ENCODE measurements at places on chromosomes 5 and 9.

DNA sequence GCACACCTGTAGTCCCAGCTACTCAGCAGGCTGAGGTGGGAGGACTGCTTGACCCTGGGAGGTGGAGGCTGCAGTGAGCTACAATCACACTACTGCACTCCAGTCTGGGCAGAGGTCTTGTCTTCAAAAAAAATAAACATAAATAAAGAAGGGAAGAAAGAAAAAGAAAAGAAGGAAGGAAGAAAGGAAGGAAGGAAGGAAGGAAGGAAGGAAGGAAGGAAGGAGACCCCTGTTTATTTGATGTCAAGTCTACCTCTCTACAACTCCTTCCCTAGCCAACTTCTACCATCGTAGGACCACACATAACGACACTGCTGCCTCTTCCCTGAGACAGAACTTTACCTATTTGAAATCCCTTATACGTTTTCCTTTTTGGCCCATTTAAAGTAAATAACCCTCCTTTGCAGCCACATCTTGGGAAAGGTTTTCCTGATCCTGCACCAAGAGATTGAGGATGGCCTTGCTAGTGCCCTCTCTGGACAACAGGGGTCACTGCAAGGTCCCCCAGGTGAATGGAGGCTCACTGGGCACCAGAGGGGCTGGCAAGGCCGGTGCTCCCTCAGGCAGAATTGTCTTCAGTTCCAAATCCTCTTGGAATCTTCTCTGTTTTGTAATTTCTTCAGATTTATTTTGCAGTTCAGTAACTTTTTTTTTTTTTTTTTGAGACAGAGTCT lies 10.5 kb downstream of the RPS14 start:
- no peak for DNase-seq
- no peak overlapping the region for H3K4me3 ChIP-seq
- H3K27ac ChIP-seq = no peak overlapping the region

DNA sequence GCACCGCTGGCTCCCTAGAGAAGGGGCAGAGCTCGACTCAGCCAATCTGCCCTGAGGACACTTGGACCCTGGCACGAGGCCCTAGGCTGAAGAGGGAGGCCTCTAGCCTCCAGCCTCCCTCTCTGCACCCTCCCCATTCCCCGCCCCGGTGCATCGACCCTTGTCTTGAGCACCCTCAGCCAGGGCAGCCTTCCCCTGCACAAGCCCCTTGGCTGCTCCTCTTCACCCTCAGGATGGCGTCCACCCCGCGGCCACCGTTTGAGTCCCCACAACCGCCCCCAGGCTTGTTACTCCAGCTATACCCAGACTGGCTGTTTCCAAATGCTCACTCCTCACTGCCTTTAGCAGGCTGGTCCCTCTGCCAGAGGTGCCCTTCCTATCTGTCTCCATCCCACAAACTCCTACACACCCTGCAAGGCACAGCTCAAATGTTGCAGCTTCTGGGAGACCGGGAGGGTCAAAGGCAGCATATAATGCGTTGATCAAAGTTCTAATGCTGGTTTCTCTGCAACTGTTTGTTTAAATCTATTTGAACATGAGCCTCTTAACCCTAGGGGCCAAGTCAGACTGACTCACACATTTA lies 6.5 kb upstream of the FAM163B start:
- H3K36me3 ChIP-seq = no peaks in the 10 kb centered on the region
- no peak overlapping the region for H3K27ac ChIP-seq
- H3K4me3 ChIP-seq = no peak overlapping the region
- no peak for DNase-seq
- no peaks in the 10 kb centered on the region for H3K4me1 ChIP-seq

DNA sequence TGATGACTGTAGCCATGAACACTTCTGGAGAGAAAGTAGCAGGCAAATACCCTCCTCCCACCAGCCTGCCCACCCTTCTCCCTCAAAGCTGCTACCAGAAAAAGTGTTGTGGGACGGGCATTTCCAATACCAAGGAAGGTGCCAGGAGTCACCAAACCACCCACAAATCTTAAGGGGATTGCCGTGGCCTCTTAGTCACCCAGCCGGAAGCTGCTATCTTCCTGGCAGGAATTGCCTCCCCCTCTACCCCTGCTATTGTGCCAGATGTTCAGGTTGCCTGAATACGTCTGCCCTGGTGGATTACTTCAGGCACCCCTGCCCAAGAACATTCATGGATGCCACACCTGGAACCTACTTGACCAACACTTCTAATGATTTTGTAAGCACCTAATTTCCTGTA lies 156.1 kb downstream of the TTC39B start:
- H3K27me3 ChIP-seq = no peaks in the 10 kb centered on the region
- H3K36me3 ChIP-seq = no peaks in the 10 kb centered on the region
- no peak for DNase-seq
- H3K27ac ChIP-seq = no peak overlapping the region

DNA sequence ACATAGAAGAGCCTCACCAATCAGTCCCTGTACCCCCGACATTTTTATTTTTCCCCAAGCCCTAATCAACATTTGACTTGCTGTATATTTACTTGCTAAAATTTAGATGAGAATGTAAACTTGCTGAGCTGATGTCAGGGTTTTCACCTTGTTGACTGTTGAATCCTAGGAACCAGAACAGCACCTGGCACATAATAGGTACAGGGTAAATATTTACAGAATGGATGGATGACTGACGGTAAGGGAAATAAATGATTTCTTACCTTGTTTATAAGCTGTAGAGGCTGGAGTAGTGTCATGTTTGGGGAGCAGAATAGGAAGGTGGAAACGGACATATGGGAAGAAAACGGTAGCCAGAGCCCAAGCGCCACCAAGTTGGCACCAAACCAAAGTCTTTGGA lies 107.0 kb upstream of the NUDT12 start:
- no peak overlapping the region for H3K4me3 ChIP-seq
- H3K27me3 ChIP-seq = no peaks in the 10 kb centered on the region
- no peak overlapping the region for H3K27ac ChIP-seq

DNA sequence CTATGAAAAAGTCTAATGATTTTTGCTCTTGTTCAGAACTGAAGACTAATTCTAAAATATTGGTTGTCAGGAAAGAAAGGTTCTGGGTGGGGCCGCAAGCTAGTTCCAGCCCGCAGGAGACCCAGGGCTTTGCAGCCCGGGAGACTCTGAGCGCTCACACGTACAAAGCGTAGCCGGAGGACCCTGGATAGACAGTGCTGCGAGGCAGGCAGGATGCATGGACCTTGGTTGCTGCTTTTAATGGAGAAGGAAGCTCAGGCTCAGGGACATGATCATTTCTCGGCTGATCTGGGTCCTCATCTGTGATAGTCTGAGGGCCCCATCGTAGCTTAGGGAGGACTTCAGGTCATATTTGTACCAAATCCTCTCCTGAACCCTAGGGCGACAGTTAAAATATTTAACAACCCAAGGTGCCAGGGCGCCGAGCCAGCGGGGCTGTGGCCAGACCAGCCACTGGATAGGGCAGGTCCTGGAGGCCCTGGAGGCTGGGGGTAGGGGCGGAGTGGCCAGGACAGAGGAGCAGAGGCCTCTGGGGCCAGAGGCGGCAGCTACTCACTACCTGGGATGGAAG lies 70.1 kb upstream of the UNC5A start:
- no peak for DNase-seq
- H3K36me3 ChIP-seq = no peaks in the 10 kb centered on the region
- no peak overlapping the region for H3K4me3 ChIP-seq
- H3K27me3 ChIP-seq = peaks cover 70% of the 10 kb centered on the region
- H3K4me1 ChIP-seq = no peaks in the 10 kb centered on the region

DNA sequence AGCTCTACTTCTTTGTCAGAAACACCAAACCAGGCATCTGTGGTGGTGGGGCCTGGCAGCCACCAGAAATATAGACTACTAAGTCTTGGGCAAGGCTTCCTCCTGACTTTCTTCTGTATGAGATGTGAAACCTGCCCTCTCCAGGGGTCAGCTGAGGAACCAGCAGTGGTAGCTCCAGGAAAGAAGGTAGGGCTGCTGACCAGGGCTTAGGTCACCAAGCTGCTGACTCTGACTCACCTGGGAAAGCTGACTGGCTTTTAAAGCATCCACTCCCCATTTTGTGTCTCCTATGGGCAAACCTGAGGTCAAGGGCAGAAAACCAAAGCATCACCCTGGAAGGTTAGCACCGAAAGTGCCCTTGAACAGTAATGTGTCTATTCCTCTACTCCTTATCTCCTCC lies 10.4 kb upstream of the SH3TC2 start:
- no peak overlapping the region for H3K4me3 ChIP-seq
- H3K27ac ChIP-seq = peak overlapping the region; percentile 3
- no peaks in the 10 kb centered on the region for H3K4me1 ChIP-seq
- no peak for DNase-seq
- no peaks in the 10 kb centered on the region for H3K36me3 ChIP-seq

GRCh38 chr5:39471836-39472508 lies 47.2 kb upstream of the DAB2 start:
- H3K36me3 ChIP-seq = no peaks in the 10 kb centered on the region
- H3K27ac ChIP-seq = no peak overlapping the region
- no peaks in the 10 kb centered on the region for H3K27me3 ChIP-seq
- DNase-seq = no peak
- no peak overlapping the region for H3K4me3 ChIP-seq

- no peaks in the 10 kb centered on the region for H3K36me3 ChIP-seq
- H3K27ac ChIP-seq = no peak overlapping the region
- no peaks in the 10 kb centered on the region for H3K4me1 ChIP-seq
- DNase-seq = no peak
These were observed 840.4 kb upstream of the WWC1 start for GRCh38 chr5:167451076-167451475.

DNA sequence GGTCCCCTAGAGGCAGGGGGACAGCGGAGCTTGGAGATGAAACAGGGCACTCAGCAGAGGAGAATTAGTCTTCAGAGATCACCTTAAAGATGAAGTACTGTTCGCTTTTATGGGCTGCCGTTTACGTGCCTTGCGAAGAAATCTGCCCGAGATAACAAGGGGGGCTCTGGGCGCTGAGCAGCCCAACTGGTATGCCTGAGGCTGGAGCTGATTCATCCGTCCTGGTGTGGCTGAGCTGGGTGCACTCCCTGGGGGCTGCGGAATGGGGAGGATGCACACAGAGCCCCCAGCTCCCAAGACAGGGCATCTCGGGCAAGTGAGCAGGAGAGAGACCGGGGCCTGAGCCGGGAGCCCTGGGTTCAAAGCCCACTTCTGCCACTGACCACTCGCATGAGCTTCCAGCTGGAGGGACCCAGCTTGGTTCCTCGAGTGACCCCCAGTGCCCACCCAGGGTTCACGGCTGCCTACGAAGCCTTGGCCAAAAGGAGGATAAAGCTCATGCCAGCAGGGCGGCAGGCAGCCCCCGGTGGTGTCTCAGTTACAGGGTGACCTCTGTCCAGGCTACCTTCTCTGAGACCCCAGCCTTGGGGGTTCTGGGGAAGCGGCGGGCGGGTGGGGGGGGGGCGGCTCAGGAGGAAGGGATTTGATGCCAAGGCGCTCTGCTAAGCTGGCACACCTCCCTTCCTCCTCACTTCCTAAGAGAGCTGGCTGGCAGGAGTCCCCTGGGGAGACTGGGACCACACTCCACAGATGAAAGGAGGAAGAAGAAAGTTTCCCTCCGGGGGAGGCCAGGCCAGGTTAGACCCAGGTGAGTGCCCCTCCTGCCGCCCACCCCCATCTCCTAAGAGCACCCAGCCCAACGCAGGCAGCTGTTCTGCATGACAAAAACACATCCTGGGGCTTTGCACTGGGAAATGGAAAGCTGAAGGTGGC lies 5.7 kb downstream of the FIBCD1 start:
- H3K4me1 ChIP-seq = peaks cover 3% of the 10 kb centered on the region
- no peaks in the 10 kb centered on the region for H3K36me3 ChIP-seq
- peaks cover 57% of the 10 kb centered on the region for H3K27me3 ChIP-seq
- H3K27ac ChIP-seq = no peak overlapping the region
- no peak overlapping the region for H3K4me3 ChIP-seq

DNA sequence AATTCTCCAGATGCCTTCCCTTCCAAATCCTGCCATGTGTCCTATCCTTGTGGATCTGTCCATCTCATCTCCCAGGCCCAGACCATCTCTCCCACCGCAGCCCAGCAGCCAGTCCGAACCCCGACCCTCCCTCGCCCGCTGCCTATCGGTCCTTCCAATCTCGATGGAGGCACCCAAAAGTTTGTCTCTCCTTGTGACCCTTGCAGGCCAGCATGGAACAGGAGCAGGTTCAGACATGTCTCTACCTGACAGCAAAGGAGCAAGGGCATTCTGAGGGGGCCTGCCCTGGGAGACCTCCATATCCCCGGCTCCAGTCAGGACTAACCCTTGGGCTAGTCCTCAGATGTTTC lies 51.0 kb downstream of the SEMA4D start:
- H3K4me1 ChIP-seq = no peaks in the 10 kb centered on the region
- no peak for DNase-seq
- no peaks in the 10 kb centered on the region for H3K27me3 ChIP-seq
- H3K36me3 ChIP-seq = peaks cover 5% of the 10 kb centered on the region
- H3K4me3 ChIP-seq = no peak overlapping the region

GRCh38 chr9:8270235-8270634 lies 470.7 kb upstream of the DMAC1 start:
- no peak for DNase-seq
- no peak overlapping the region for H3K4me3 ChIP-seq
- H3K4me1 ChIP-seq = no peaks in the 10 kb centered on the region
- no peaks in the 10 kb centered on the region for H3K36me3 ChIP-seq
- H3K27ac ChIP-seq = no peak overlapping the region
- no peaks in the 10 kb centered on the region for H3K27me3 ChIP-seq

- no peaks in the 10 kb centered on the region for H3K36me3 ChIP-seq
- H3K27ac ChIP-seq = no peak overlapping the region
- no peak overlapping the region for H3K4me3 ChIP-seq
- no peaks in the 10 kb centered on the region for H3K4me1 ChIP-seq
- DNase-seq = no peak
- peaks cover 45% of the 10 kb centered on the region for H3K27me3 ChIP-seq
These were observed 161.3 kb downstream of the RMI1 start for GRCh38 chr9:84141741-84142370.

DNA sequence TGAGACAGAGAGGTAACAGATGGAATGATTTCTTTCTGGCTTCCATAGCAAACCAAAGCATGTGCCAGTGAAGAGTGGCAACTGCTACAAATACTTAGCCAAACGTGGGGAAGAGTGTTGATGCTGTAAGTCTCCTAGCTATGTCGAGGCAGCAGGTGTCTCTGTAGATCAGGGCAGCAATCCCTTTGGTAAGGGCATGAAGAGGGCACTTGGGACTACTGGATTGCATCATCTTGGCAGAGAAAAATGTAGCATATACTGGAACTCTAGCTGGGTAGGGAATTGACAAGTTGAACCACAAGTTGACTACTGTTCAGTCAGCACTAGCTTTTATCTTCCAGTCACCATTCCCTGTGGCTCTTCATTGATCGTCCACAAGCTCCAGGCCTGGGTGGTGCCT lies 75.8 kb downstream of the GHR start:
- peaks cover 2% of the 10 kb centered on the region for H3K4me1 ChIP-seq
- no peaks in the 10 kb centered on the region for H3K36me3 ChIP-seq
- no peak overlapping the region for H3K4me3 ChIP-seq
- H3K27ac ChIP-seq = no peak overlapping the region
- no peaks in the 10 kb centered on the region for H3K27me3 ChIP-seq
- DNase-seq = no peak

- peak overlapping the region; percentile 94 for H3K27ac ChIP-seq
- peaks cover 12% of the 10 kb centered on the region for H3K4me1 ChIP-seq
- no peak for DNase-seq
- peak overlapping the region; percentile 71 for H3K4me3 ChIP-seq
- no peaks in the 10 kb centered on the region for H3K36me3 ChIP-seq
- no peaks in the 10 kb centered on the region for H3K27me3 ChIP-seq
These were observed 10.8 kb downstream of the C9orf50 start for GRCh38 chr9:129610213-129610472.

Data from breast epithelium (tissue), 4 donors.